ENCODE measurements at places on chromosomes 7 and 10.

DNA sequence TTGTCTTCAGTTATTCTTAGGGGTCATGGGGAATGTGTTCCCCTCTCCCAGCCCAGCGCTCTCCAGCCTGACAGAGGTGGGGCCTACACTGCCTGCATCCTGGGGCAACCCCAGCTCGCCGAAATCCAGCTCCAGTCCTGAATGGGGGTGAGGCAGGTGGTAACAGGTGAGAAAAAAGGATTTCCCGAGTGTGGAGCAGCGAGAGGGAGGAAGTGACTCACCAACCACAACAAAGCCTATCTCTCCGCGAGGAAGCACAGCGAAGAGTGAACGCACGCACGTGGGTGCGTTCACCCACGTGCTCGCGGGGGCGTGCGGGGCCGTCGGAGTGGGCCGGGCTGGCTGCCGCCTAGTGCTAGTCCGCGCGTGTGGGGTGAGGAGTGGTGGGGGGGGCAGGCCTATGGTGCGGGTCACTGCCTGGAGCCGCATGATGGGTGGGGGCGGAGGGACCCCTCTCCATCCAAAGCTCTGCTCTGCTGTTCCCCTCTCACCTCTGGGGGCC, 855 bp upstream of the PALD1 start:
- DNase-seq, result no peak

DNA sequence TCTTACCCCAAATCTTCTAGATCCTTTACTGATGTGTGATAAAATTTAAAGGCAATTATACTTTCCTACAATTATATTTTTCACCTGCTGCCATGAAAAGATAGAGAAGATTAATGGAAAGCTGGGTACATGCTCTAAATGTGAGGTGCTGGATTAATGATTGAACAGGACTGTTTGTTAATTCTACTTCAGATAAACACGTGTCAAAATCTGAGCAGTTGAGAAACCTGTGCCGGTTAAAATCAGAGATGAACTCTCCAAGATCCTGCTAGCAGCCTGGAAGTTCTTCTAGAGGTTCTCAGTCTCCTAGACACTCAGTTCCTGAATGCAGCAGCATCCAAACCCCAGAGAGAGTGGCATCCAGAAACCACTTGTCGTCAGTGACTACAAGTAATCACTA, 69.2 kb downstream of the INHBA start:
- no peak for DNase-seq

- peak; percentile 84 for DNase-seq
These were observed 50.6 kb upstream of the ITGB1 start for GRCh38 chr10:33008499-33009243.

DNA sequence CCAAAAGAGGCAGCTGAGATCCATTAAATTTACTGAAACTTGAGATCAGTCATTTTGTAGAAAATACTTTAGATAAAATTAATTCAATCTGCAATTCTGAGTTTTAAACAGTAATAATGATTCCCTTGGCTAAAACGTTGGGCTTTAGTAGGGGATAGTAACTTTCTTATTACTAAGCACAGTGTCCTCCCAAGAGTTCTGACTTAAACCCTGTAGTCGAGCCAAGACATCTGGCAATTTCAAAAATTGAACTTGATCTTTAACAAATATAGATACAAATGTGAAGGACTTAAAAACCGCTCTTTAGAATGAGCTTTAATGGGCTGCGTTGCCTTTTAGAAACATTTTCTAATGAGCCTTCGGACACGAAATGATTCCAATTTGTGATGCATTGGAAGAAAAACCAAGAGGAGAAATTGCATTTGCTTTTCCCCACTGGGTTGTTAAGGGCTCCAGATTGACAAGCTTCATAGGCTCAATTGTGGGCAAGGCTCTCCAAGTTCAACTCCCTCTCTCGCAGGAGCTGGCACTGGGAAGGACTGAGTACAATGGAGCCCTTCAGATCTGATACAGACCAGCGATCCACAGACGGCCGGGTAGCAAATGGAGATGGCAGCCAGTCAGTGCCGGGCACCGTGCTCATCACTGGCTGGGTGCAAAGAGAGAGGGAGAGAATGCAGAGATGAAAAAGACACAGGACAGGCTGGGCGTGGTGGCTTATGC, 921.3 kb upstream of the AUTS2 start:
- DNase-seq, result peak; percentile 89

DNA sequence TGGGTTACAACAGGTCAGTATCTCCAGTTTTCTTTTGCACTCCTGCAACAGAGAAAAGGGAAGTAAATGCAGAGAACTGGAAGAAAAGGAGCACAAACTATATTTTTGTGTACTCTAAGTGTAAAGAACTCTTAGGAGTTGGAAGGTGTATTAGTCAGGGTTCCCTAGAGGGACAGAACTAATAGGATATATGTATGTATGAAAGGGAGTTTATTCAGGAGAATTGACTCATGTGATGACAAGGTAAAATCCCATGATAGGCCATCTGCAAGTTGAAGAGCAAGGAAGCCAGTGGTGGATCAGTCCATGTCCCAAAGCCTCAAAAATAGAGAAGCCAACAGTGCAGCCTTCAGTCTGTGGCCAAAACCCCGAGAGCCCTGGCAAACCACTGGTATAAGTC, 22.6 kb upstream of the RAB18 start:
- DNase-seq, result no peak

DNA sequence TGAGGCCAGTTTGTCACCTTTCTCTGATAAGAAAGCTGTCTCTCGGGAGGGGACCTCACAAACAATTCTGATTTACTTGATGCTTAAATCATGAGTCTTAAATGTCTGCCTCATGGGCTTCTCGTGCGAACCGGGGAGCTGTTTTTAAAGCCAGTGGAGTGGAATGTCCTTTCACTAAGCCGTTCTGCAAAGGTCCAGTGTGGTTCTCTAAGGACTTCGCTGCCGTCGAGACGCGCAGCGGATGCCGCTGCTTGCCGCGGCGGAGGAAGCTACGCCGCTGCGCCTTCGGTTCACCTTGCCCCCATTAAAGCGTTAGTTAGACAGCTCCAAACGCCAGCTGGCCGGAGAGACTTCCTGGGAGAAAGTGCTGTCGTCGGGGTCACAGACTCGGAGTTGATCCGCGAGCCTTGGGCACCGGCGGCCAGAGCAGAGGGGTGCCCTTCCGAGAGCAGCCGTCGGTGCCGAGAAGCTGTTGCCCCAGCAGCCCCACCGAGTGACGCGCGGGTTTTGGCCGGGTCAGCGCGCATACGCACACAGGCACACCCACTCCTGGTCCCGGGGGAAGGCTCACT, 1.3 kb upstream of the HMX3 start:
- DNase-seq, result no peak

- no peak for DNase-seq
These were observed 112.0 kb downstream of the PRLHR start for GRCh38 chr10:118483496-118483895.

DNA sequence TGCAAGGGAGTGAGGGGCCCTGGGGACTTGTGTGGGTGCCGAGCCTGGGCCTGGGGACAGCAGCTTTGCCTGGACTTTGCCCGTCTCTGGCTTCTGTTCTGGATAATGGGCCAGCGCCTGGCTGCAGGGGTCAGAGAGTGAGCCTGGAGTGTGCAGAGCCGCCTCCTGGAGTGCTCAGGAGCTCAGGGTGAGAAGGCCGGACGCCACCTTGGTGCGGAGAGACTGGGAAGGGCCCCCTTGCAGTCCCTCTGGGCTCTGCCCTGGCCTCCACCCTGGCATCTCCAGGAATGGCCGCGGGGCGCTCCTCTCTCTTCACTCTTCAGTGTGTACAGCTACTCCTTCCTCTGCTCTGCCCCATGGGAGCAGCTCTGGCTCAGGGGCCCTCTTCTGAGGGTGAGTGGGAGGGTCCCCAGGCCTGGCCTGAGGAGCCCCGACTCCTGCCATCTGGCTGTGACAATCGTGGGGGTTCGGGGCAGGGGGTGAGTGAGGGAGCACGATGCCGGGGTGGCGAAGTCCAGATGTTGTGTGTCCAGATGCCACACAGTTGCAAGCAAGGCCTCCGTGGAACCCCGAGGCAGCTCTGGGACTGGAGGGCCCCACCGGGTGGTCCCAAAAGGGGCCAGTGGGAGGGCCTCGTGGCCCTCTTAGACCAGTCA, 187.1 kb downstream of the DNAJB6 start:
- no peak for DNase-seq

DNA sequence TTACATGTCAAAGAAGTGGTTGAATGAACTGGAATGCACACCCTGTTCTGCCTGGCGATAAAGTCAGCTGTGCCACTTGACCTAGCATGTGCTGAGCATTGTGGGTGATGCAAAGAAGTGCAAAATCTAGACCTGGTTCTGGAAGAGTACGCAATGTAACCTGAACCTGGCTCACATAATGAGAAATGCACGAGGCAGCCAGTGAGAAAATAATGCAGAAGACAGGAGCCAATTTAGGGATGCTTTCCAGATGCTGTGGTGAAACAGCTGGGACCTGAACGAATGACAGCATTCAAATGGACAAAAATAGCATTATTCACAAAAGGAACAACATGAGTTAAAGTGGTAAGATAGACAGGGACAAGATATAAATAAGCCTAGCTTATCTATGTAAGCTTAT, 402.6 kb downstream of the SORCS1 start:
- DNase-seq, result peak; percentile 88

GRCh38 chr10:59036311-59037017, 140.0 kb upstream of the PHYHIPL start:
- no peak for DNase-seq

- DNase-seq, result no peak
These were observed 49.6 kb downstream of the INPP5A start for GRCh38 chr10:132587175-132587574.

- no peak for DNase-seq
These were observed 19.9 kb downstream of the POLL start for GRCh38 chr10:101568054-101568745.

DNA sequence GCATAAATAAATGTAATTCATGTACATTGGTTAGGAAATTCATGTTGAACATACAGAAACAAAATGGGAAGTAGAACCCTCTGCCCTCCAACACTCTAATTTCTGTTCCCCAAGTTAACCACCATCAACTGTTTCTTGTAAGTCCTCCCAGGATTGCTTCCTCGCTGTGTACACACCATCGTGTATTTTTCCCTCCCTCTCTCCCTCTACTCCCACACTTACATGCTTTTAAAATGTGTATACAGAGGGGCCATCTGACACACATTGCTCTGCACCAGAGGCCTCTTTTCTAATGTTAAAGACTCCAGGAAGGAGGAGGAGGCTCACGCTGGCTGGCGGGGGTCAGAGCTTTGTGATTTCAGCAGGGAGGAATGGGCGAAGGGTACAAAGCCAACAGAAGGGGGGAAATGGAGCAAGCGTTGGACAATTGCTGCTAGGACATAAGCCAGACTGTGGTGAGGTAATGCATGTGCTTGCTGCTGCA, 1.9 kb upstream of the EPHA1 start:
- DNase-seq, result peak; percentile 84
